ENCODE measurements at places on chromosomes 11 and 22.

GRCh38 chr22:44669561-44669976 lies 32.4 kb upstream of the PRR5 start:
- no peak for DNase-seq

DNA sequence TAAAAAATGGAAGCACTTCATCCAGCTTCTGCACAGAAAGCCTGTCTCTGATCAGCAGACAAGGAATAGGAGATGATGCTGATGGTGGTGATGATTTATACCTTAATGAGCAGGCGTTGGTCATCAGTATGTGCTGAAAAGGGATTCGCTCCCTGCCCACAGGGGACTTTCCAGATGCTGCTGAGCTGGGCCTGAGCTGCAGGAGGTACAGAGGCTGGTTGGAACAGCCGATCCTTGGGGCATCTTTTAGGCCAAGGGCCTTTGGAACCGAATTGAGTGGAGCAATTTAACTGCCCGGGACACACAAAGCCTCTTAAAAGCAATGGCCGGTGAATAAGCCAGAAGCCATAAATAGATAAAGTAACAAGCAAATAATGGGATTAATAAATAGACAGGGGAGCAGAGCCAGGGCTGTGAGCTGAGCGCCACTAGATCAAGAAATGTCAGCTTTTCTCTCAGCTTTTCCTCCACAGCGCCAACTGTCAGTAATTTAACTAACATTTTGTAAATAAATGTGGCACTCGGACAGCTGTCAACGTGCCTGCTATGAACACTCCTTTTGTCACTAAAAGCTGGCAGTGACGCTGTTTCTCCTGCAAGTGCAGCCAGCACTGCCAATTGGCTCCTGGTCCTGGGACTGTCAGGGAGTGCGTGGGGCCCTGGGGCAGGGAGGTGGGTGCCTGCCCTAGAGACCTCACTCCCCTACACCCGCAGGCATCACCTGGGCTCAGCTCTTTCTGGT lies 562.3 kb downstream of the NTM start:
- DNase-seq: no peak

GRCh38 chr11:74735365-74735928 lies 4.2 kb upstream of the CHRDL2 start:
- no peak for DNase-seq

DNA sequence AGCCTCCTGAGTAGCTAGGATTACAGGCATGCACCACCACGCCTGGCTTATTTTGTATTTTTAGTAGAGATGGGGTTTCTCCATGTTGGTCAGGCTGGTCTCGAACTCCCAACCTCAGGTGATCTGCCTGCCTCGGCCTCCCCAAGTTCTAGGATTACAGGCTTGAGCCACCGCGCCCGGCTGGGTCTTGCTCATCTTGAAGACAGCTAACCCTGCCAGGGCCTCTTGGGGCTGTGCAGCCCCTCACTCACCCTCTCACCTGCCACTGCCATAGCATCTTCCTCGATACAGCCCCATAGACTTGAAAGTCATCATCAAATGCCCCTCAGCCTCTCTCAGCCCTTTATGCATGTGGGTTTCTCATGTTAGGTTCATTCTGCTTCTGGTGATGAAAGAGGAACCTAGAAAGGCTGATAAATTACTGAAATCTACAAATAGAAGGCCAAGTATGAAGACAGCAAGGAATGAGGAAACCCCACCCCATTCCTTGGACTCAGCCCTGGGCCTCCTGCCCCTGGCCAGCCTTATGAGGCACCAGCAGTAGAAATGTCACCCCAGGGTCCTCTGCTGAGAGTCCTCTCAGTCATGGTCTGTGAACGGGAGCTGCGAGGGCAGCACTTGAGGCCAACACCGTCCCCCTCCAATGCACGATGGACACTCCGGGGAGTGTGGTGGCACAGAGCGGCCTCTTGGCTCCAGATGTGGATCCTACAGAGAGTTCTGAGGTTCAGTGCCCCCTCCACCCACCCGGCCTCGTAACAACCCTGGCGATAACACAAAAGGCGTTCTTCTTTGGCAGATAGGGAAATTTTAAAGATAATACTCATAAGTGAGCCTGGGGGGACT lies 24.8 kb downstream of the SCGB1A1 start:
- no peak for DNase-seq

DNA sequence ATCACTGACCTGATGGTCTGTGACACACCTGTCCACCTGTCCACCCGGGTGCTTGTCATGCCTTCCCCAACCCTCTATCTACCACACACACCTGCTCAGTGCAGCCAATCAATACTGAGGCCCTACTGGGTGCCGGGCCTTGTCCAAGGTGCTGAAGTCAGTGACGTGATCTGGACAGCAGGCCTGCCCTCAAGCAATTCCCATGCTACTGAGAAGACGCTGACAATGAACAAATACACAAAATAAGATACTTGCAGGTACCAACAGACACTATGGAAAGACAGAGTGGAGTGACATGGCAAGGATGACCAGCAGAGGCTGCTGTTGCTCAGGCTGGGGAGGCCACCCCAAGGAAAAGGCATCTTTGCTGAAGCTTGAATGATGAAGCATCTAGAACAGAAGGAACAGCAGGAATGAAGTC lies 21.2 kb downstream of the PLAAT3 start:
- DNase-seq: no peak

DNA sequence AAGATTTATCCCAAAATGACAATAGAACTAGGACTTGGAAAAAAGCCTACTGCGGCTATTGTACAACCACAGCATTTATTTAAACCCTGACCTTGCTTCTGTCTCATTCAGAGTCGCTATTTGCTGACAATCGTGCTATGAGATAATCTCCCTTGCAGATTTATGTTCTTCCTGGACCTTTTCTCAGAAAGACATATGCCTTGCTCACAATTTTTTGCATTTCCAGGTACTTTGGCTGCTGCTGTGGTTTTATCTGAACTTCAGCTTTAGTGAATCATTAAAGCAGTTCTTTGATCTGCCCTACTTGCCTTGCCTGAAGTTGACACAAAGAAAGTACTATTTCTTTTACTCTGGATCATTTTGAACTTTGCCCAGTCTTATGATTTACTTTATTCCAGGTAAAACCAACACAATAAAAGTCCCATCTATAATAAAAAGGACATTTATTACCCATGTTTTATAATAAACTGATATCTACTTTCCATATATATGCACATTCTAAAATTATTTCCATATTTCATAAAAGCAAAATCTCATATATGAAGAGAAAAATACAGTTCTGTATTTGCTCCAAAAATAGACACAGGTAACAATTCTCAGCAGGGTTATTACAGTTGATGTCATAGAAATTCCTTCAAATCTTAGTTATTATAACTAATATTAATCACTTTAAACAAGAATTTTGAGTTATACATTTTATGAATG lies 63.4 kb upstream of the CARD18 start:
- no peak for DNase-seq

- no peak for DNase-seq
These were observed 44.3 kb downstream of the LRRC32 start for GRCh38 chr11:76626266-76626665.

DNA sequence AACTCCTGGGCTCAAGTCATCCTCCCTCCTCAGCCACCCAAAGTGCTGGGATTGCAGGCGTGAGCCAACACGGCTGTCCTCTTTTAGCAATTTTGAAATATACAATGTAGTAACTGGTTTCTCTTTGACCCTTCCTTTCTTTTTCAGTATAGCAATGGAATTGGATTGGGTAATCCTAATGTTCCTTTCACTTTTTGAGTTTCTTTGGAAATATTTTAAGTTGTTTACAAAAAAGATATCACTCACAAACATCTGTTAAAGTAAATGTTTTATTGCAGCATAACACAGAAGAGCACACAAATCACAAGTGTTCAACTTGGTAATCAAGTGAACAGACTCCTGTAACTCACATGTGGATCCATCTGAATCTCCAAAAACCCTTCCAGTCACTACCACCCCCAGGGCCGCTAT lies 44.6 kb upstream of the EP300 start:
- DNase-seq: no peak

DNA sequence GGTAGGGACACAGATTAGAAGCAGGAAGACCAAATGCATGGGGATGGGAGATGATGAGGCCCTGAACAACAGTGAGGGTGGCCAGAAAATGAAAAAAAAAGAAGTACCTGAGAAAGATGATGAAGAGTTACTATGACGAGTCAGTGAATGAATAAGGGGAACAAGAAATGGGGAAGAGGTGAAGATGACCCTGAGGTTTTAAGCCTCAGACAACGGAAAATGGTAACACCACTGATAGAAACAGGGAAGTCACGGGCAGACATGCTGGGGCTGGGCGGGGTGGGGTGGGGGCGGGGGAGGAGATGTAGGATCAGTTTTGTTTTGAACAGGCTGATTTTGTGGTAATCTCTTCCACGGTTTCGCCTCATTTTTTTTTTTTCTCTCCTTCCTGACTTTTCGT lies 205.1 kb upstream of the CADM1 start:
- DNase-seq: no peak

DNA sequence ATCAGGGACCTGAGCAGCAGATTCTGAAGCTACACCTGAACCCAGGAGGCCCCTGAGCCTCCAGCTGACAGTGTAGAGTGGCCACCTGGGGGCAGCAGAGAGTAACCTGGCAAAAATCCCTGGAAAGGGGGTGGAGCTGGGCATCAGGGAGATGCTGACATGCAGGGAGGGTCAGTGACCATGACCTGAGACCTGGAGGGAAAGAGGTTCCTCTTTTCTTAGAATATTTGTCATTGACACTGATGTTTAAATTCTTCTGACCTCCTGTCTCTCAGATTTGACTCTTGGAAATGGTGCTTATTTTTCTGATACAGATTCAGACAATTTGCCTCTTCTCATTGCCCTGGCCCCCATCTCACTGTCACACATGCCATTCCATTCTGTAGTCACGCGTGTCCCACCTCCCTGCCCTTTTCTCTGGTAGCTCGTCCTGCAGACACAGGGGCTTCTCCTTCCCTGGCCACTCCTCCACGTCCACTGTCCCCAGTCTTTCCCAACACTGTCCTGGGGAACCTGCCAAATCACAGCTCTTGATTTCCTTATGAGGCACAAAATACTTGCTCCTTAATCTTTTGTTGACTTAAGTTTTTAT lies 117.2 kb upstream of the IGLL5 start:
- DNase-seq: peak; percentile 10

DNA sequence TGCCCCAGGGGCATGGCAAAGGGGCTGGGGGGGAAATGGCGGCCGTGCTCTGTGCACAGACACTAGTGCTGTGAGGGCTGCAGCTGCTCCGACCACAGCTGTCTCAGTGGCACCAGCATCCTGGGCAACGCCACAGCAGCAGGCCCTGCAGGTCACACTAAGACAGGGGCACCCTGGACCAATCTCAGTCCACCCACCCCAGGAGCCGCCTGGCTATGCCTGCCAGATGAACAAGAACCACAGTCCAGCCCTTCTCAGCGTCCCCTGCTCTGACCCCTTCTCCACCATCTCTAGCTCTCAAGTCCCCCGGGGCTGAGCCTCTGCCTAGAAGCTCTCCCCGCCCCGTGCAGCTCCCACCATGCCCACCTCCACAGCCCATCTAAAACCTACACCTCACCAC lies 16.5 kb downstream of the TUBGCP6 start:
- no peak for DNase-seq

DNA sequence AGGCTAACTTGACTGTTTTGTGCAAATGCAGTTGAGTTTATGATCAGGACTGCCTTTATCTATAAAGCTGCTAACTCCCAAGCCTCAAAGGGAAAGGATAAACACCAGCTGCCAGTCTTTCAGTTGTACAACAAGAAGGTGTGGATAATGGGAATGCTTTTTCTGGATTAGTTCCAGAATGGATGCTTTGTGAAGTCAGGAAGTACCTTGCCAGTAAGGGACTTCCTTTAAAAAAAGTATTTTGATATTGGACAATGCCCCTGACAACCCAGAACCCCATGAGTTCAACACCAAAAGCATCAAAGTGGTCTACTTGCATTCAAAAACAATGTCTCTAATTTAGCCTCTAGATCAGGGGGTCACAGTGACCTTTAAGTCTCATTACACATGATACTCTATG lies 32.0 kb downstream of the OR5A2 start:
- DNase-seq: no peak

DNA sequence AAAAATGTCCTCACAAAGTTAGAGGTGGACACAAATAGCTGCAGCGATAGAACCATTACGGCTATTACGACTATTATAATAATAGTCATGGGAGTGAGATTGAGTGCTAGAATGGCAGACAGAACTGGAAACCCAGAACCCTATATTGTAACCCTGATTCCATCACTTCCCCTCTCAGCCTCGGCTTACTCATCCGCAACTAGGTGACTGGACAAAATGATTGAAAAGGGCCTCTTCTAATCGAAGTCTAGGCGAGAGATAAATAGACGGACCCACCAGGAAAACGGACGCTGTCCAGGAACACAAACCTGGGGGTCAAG lies 629 bp downstream of the PSMA1 start:
- no peak for DNase-seq

- DNase-seq: no peak
These were observed 93.1 kb upstream of the ZC3H12C start for GRCh38 chr11:110000031-110000502.

DNA sequence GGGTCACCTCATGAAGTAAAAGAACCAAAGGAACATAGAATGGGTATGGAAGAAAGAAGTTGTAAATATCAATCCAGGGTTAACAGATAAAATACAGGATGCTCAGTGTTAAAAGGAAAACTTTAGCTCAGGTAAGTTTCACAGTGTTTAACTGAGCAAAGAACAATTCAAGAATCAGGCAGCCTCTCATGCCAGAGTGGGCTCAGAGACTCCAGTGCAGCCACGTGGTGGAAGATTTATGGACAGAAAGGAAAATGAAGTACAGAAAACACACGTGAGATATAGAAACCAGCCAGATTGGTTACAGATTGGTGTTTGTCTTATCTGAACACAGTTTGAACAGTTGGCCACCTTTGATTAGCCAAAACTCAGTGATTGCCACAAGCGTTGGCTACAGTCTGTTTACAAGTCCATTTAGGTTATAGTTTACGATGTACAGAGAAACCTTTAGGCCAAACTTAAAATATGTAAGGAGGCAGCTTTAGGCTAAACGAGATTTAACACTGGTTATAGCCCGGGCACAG lies 9.1 kb downstream of the AP5B1 start:
- DNase-seq: no peak

DNA sequence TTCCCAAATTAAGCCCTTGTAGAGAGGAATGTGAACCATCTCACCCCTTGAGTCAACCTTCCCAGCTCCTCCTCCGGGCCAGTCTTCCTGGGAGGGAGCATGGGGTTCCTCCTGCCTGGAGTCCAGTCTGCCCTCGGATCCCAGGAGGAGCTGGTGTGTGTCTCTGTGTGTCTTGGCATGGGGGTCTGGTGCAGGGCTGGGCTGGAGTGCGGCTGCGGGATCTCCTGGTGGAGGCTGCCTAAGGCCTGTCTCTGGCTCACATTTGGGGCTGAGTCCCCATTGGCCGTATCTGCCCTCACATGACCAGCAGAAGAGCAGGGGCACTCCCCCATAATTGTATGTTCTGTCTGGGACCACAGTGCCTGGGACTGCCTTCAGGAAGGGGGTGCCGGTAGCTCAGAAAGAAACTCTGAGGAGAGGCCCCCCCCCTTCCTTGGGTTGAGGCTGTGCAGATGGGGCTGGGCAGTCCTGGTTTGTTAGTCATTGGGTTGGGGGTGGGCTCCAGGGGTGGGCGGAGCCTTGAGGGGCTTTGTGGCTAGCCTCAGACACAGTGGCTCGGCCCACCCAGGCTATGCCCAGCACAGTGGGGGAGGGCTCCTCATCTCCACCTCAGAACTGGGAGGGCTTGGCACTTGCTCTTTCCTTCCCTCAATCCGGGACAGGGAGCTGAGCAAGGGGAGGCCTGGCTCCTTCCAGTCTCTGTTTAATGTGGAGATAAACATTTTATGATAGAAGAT lies 2.9 kb downstream of the C1QTNF5 start:
- no peak for DNase-seq

Measured in NCI-H2029 (cell line).